ENCODE measurements at places on chromosomes 5 and 9. TPM values are rescaled to one million over a fixed set of nuclear protein-coding genes. Genes with fewer than 3 reads are reported as not detected.

- DNase-seq = no peak
Observed at GRCh38 chr9:19649336-19650041, 139.3 kb downstream of the SLC24A2 start.

DNA sequence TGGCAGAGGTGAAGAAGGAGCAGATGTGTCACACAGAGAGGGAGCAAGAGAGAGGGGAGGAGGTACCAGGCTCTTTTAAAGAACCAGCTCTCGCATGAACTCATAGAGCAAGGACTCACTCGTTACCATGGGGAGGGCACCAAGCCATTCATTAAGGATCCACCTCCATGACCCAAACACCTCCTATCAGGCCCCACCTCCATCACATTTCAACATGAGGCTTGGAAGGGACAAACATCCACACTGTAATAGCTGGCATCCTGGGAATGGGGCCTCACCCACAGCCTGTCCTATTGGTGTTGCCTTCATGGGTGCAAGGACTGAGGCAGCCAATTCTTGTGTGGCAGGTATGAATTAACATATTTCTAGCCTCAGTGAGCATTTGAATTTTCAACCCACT is 11.6 kb upstream of the TNFAIP8 start:
- no peak for DNase-seq

- no peak for DNase-seq
Observed at GRCh38 chr5:32503261-32503660, 58.7 kb upstream of the ZFR start.

GRCh38 chr9:14640294-14640693 is 52.9 kb downstream of the ZDHHC21 start:
- DNase-seq = no peak

DNA sequence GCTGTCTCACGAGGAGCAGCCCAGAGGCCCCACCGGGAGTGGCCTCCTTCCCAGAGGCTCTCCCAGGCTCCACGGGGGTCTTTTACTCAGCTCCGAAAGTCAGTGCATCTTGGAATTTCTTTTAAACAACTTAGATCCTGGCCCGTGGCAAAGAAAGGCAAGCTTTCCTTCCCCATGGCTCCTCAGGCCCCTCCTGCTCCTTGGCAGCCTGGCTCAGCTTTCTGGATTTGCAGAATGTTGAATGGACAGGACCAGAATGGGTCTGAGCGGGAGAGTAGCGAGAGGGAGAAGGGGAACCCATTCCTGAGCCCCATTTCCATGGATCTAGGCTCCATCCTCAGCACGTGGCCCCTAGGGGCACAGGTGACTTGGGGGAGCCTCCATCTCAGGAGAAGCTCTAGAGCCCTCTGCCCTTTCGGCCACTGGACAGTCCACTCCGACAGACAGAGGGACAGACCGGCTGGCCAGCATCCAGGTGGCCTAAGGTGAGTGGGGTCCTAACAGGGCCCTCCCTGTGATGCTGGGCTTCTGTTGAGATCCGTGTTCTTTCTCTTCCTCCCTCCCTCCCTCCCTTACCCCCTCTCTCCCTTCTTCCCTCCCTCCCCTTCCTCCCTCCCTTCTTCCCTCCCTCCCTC is 173.9 kb upstream of the PPP1R26 start:
- DNase-seq = no peak

- DNase-seq = no peak
Observed at GRCh38 chr9:96661711-96662110, 6.6 kb upstream of the PRXL2C start.

GRCh38 chr9:6384732-6385131 is 28.3 kb upstream of the UHRF2 start:
- peak; percentile 39 for DNase-seq

BTNL9 gene
- 0.88 TPM for total RNA-seq

DNA sequence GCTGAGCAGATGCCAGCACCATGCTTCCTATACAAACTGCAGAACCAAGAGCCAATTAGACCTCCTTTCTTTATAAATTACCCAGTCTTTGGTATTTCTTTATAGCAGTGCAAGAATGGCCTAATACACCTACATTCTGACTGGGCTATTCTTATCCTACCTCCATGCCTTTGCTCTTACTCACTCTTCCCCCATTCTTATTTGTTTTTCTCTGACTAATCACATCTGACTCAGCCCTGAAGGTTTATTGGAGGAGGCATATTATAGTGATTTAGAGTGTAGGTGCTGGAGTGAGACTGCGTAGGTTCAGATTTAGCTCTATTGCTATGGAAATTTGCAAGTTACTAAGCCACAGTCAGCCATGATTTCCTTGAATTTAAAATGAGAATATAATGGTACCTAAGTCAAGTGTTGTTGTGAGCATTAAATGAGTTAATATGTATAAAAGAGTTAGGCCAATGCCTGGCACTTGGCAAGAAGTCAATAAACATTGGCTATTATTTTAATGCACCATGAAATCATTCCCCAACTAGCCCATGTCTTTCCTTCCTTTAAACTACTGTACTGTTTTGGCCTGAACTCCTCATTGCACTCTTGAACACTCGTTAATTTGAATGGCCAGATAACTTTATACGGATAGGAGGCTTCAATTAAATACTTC is 531.2 kb upstream of the ZNF608 start:
- DNase-seq = no peak

- no peak for DNase-seq
Observed at GRCh38 chr9:109031241-109031640, 17.9 kb upstream of the CTNNAL1 start.

DNA sequence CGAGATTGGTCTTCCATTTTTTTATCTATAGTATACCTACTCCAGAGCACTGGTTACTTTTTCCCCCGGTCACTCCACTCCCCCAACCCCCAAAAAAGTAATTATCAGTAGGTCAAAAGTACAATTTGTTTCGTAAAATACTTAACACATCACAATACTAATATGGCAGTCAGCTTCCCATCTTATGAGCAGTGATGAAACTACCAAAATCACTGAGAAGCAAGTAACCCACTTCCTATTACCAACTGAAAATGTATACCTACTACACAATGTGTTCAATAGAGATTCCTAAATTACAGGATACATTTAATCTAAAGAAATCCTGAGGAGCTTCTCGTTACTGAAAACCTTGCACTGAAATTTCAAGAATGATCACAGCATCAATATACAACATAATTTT is 1.9 kb downstream of the CERT1 start:
- no peak for DNase-seq

DNA sequence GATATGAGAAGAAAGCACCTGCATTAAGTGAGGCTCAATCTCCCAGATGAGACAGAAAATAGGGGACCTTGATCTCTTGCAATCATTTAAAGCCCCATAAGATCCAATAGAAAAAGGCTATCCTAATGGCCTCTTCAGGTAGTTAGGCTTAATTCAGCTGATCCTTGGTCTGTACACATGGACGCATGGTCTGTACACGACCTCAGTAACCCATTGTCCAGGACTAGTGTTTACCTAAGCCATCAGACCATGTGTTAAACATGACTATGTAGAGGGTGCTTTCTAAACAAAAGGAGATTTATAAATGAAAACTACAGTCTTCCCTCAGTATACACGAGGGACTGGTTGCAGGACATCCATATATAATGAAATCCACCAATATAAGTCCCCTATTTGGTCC is 7.5 kb downstream of the MARCHF3 start:
- DNase-seq = no peak

DNA sequence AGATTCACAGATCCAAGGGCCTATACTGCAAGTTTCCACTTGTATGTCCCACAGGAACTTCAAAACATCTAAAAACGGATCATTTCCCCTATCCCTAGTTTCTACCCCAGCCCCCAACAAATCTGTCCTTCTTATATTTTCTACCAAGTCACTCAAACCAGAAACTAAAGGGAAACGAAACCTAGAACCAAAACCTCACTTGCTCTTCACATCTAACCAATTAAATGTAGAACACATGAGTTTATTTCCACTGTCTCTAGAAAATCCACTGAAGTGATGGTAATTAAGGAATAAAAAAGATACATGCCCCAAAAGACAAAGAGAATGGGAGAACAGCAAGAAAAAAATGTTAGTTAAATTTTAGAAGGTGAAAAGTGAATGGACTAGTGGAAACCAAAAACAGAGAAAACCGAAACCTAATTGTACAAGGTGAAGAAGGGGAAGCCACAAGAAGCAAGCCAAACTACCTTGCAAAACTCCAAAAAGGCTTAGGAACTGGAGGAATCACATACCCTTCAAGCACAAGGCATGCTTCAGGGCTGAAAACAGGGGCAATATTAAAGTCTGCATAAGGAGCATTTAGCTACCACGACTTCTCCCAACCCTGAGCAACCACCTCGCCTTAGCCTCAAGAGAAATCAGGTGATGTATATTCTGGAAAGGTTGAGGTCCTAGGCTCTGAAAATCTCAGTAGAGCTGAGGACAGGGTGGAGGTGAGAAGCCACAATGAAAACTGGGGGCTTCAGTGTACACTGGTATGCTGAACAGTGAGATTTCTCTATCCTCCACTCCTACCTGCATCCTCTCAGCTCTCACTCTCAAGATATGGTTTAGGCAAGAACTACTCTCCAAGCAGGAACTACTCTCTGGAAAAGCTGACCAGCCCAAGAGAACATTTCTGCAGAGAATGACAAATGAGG is 11.1 kb downstream of the SMU1 start:
- no peak for DNase-seq

DNA sequence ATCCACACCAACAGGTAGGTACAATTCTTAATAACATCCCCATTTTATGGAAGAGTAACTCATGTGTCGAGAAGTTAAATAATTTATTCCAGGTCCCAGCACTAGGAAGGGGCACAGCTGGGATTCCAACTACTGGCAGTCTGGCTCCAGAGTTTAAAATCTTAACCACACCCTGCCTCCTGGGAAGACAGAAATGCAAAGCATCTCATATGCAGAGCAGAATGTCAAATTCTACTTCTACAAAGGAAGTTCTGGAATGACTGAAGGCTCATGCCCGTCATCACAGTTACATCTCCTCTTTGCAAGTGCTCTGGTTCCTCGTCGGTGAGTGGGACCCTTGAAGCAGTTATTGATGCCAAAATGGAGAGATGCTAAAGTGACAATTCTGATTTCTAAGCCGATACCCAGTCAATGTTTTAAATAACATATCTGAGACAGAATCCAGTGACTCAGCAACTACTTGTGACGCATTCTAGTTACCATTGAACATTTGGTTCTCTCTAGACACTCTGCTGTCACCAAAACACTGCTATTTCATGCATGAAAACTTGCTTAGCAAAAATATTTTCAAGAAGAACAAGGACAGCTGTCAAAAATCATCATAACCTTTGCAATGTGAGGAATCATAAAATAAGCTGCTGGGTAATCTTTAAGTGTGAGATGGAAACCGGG is 412.7 kb downstream of the CTNND2 start:
- DNase-seq = no peak

TOR4A gene
- total RNA-seq = 6.2 TPM

DNA sequence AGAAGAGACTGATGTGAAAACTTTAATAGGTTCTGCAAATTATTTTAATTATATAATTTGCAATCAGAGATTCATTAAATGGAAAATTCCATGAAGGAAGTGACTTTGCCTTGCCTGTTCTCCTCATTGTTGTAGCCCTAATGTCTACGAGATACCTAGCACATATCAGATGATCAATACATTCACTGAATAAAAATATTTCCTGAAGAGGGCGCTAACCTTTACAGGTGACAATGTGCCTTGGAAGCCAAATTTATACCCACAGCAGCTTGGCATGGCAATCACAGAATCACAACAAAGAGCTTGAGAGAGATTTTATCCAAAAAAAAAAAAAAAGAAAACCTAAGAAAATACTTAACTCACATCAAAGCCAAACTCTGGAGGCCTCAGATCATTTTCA is 17.4 kb downstream of the HAUS6 start:
- no peak for DNase-seq

RXFP3 gene
- total RNA-seq = not detected

DNA sequence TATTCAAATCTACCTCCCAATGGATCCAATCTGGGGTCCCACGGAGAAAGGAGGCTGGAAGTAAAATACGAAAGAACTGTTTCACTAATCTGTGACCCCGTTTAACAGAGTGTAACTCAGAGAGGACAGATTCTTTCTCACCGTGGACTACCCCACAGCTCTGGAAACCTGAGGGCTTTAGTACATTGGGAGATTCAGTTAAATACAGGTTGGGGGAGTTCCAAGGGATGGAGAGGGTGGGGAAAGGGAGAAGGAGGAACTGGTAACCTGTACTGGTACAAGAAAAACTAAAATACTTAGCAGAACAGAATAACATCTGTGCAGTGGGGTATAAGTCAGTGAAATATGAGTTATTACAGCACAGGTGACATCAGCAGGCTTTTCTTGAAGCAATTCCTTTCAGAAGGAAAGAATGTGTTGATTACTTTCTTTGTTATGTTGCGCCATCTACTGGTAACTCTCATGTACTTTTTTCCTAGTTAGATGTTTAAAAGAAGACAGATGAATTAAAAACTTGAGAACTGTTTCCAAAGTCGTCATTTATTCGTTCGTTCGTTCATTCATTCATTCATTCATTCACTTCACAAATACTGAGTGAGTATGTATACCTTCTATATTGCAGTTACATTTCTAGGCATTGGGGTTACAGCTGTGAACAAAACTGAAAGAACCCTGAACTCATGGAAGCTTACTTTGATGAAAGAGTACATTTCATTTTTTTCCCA is 30.0 kb upstream of the STOM start:
- no peak for DNase-seq

- DNase-seq = no peak
Observed at GRCh38 chr5:63127054-63127453, 548.4 kb downstream of the LRRC70 start.

- no peak for DNase-seq
Observed at GRCh38 chr5:76799588-76799987, 19.2 kb upstream of the F2RL1 start.

PCDHGB2 gene
- total RNA-seq = 3.8 TPM

GRCh38 chr5:181192337-181193046 is 12.5 kb downstream of the TRIM7 start:
- no peak for DNase-seq

- DNase-seq = no peak
Observed at GRCh38 chr5:3542158-3542557, 53.5 kb upstream of the IRX1 start.

DNA sequence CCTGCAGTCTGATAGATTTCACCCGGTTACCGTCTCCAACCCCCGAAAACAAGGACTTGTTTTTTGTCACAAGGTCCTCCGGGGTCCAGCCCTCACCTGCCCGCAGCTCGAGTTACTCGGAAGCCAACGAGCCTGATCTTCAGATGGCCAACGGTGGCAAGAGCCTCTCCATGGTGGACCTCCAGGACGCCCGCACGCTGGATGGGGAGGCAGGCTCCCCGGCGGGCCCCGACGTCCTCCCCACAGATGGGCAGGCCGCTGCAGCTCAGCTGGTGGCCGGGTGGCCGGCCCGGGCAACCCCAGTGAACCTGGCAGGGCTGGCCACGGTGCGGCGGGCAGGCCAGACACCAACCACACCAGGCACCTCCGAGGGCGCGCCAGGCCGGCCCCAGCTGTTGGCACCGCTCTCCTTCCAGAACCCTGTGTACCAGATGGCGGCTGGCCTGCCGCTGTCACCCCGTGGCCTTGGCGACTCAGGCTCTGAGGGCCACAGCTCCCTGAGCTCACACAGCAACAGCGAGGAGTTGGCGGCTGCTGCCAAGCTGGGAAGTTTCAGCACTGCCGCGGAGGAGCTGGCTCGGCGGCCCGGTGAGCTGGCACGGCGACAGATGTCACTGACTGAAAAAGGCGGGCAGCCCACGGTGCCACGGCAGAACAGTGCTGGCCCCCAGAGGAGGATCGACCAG is 121.3 kb downstream of the DAB2IP start:
- DNase-seq = no peak
